ENCODE measurements at places on chromosomes 12 and 14. TPM values are rescaled to one million over a fixed set of nuclear protein-coding genes. Genes with fewer than 3 reads are reported as not detected.

GRCh38 chr14:65290830-65291229 lies 121.7 kb upstream of the FUT8 start:
- no peak for DNase-seq

DNA sequence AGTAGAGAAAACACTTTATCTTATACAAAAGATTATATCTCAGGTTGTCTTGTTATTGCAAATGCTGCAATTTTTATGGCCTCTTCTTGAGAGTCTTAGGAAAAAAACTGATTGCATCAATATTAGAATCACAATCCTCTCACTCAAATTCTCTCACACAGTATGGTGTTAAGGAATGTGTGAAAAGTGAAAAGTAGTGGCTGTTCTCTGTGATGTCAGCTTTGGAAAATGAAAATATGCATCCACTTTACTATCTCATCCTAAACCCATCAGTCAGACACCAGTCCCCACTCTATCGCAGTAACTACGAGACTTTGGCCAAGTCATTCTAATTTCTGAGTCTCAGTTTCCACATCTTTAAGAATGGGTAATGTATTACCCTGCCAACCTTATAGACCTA lies 32.6 kb upstream of the NTF3 start:
- no peak for DNase-seq

- DNase-seq: peak; percentile 60
Measured at GRCh38 chr14:61101803-61102548, 120.9 kb downstream of the SLC38A6 start.

DNA sequence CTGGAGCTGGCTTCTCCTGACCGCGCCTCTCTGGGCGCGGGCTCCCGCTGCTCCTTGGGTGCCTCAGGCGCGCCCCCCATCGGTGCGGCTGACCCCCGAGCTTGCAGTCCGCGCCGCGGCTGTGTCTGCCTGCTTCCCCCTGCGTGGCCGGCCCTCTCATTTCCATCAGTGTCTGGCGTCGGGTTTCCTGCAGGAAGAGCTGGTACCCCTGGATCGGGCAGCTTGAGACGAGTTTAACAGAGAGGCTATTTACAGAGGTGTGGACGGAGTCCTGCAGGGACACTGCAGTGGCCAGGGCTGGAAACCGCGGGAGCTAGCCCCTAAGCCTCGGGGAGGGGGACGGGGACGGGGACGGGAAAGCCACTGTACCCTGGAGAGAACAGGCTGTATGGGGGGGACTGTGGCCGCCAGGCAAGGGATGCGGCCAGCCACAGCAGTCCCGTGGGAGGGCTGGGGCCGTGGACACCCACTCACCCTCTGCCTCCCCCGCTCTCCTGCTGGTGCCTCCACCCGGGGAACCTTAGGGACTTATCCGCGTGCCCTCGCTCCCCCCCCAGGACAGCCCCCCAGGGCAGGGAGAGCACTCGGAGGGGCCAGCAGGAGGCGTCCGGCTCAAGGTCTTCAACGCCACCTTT lies 3.7 kb upstream of the CACNA2D4 start:
- DNase-seq: no peak

DNA sequence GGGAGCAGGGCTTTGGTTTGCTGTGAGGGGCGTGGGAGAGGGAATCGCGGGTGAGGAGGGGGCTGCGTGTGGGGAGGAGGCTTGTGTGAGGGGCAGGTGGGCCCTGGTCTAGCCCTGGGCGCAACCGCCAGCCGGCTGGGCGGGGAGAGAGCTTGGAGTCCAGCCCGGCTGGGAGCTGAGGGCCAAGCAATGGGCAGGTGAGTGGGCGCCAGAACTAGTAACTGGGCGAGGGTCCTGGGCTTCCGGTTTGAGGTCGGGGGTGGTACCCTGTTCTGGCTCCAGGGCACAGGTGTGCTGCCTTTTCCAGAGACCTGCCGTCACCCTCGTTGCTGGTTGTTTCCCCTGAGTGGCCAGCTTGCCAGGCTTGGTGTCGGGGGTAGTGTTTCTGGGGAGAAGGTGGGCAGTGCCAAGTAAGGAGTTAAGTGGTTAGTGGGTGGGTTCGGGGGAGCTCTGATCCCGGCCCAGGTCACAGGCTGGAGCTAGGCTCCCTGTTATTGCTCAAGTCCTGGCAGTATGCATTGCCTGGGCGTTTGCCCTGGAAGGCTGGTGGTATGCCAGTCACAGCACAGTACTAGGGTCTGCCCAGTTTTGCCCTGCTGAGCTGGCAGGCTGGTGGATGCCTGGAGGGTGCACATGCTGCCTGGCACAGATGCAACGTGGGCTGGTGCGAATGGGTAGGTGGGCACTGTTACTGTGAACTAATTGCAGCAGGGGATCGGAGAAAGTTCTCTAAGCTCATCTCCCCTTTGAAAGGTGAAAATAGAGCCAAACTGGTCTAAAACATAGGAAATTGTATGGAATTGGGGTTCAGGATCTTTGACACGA lies 683 bp downstream of the CIPC start:
- peak; percentile 30 for DNase-seq

- DNase-seq: no peak
Measured at GRCh38 chr12:25745281-25745680, 192.2 kb upstream of the LMNTD1 start.

- DNase-seq: no peak
Measured at GRCh38 chr12:114631242-114631641, 52.7 kb downstream of the TBX3 start.

- peak; percentile 89 for DNase-seq
Measured at GRCh38 chr12:55728186-55728938, 447 bp downstream of the CD63 start.

GRCh38 chr12:47417955-47418354 lies 287.9 kb downstream of the RPAP3 start:
- DNase-seq: no peak

DNA sequence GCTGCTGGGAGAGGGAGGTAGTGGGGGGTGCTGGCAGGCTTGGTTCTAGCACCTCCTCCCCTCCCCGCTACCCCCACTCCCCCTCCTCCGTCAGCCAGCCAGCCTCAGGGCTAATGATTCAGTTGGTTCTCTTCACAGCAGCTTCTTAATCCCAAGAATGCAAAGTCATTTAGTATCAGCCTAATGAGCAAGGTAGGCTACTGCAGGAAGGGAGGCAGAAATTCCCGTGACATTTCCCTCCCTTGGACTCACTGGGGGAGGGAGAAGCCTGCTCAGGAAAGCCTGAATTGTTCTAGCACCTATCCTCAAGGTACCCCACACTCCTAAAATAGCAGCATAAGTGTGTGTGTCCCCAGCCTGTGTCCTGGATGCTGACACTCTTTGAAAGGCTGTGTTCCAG lies 29.8 kb downstream of the ITPK1 start:
- no peak for DNase-seq

GRCh38 chr12:24943947-24944600 lies 4.8 kb downstream of the BCAT1 start:
- DNase-seq: peak; percentile 94

- no peak for DNase-seq
Measured at GRCh38 chr12:58186914-58187313, 245.5 kb downstream of the ATP23 start.

- no peak for DNase-seq
Measured at GRCh38 chr14:67413806-67414769, 2.1 kb upstream of the PLEK2 start.

GRCh38 chr12:85085066-85085465 lies 48.9 kb downstream of the LRRIQ1 start:
- DNase-seq: no peak

GRCh38 chr14:52015411-52016030 lies 26.2 kb downstream of the RTRAF start:
- no peak for DNase-seq

GRCh38 chr12:115337693-115338543 lies 653.9 kb upstream of the TBX3 start:
- peak; percentile 64 for DNase-seq

GRCh38 chr12:100554608-100555077 lies 18.8 kb upstream of the GAS2L3 start:
- peak; percentile 91 for DNase-seq

GRCh38 chr12:47652521-47653234 lies 53.2 kb downstream of the RPAP3 start:
- DNase-seq: no peak

- DNase-seq: no peak
Measured at GRCh38 chr12:116360579-116361413, 83.3 kb upstream of the MED13L start.

The NTN4 gene
- 47.9 TPM for total RNA-seq

The RIPK3 gene
- total RNA-seq: 5.5 TPM

The YAF2 gene
- total RNA-seq: 19.6 TPM

The IFI27 gene
- 22.2 TPM for total RNA-seq

The WASHC3 gene
- total RNA-seq: 29.4 TPM

The IL22 gene
- not detected for total RNA-seq

The C12orf43 gene
- 8.9 TPM for total RNA-seq

The NAV3 gene
- total RNA-seq: 35.6 TPM

The LALBA gene
- not detected for total RNA-seq

All from tongue (tissue), 3 donors.